ENCODE measurements at places on chromosomes 1 and 21.

- no peak overlapping the region for H3K27ac ChIP-seq
- H3K27me3 ChIP-seq: peaks cover 8% of the 10 kb centered on the region
- no peak overlapping the region for H3K4me3 ChIP-seq
- no peaks in the 10 kb centered on the region for H3K4me1 ChIP-seq
- no peaks in the 10 kb centered on the region for H3K36me3 ChIP-seq
- no peak for DNase-seq
Observed at GRCh38 chr1:57109247-57109646, 143.4 kb upstream of the C8B start.

- H3K36me3 ChIP-seq: peaks cover 9% of the 10 kb centered on the region
- H3K27ac ChIP-seq: no peak overlapping the region
- H3K4me1 ChIP-seq: peaks cover 21% of the 10 kb centered on the region
- H3K27me3 ChIP-seq: no peaks in the 10 kb centered on the region
- no peak for DNase-seq
Observed at GRCh38 chr1:76543495-76543894, 323.8 kb upstream of the ST6GALNAC5 start.

GRCh38 chr1:65795311-65795710 lies 2.6 kb downstream of the PDE4B start:
- peaks cover 81% of the 10 kb centered on the region for H3K27me3 ChIP-seq
- no peak for DNase-seq
- no peak overlapping the region for H3K27ac ChIP-seq
- peaks cover 17% of the 10 kb centered on the region for H3K4me1 ChIP-seq

DNA sequence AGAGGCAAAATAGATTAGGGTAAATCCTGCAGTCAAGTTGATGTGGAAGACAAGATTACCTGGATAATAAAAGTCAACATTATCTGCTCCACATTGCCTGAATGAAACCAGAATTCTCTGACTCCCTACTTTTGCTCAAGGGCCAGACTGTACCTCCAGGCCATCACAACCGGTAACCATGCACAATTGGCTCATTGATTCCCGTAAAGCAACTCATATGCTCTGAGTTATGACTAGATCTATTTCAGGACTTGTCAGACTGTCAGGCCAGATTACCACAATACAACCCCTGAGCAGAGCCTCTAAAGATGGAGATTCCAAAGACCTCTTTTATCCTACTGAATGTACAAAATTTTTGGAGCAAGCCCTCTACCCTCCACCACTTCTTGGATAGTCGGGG lies 90.4 kb downstream of the ODF2L start:
- H3K27ac ChIP-seq: no peak overlapping the region
- H3K4me1 ChIP-seq: no peaks in the 10 kb centered on the region

- H3K27me3 ChIP-seq: no peaks in the 10 kb centered on the region
- H3K27ac ChIP-seq: no peak overlapping the region
- DNase-seq: no peak
- no peak overlapping the region for H3K4me3 ChIP-seq
Observed at GRCh38 chr1:246836209-246836966, 95.4 kb downstream of the AHCTF1 start.

DNA sequence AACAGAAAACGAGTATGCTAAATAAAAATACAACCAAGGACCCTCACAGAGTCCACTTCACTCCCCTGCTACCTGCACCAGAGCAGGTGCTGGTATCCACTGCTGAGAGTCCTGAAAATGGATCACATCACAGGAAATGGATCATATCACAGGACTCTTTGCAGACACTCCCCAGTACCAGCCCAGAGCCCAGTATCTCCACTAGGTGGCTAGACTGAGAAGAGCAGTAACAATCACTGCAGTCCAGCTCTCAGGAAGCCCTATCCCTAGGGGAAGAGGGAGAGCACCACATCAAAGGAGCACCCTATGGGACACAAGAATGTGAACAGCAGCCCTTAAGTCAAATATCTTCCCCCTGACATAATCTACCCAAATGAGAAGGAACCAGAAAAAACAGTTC lies 28.0 kb downstream of the AGBL4 start:
- no peaks in the 10 kb centered on the region for H3K36me3 ChIP-seq
- DNase-seq: no peak
- H3K4me1 ChIP-seq: no peaks in the 10 kb centered on the region
- no peak overlapping the region for H3K27ac ChIP-seq
- no peaks in the 10 kb centered on the region for H3K27me3 ChIP-seq

GRCh38 chr1:17711941-17712340 lies 43.2 kb upstream of the ACTL8 start:
- H3K4me3 ChIP-seq: no peak overlapping the region
- H3K27ac ChIP-seq: peak overlapping the region; percentile 53
- H3K36me3 ChIP-seq: peaks cover 6% of the 10 kb centered on the region
- peaks cover 25% of the 10 kb centered on the region for H3K27me3 ChIP-seq
- H3K4me1 ChIP-seq: peaks cover 27% of the 10 kb centered on the region

DNA sequence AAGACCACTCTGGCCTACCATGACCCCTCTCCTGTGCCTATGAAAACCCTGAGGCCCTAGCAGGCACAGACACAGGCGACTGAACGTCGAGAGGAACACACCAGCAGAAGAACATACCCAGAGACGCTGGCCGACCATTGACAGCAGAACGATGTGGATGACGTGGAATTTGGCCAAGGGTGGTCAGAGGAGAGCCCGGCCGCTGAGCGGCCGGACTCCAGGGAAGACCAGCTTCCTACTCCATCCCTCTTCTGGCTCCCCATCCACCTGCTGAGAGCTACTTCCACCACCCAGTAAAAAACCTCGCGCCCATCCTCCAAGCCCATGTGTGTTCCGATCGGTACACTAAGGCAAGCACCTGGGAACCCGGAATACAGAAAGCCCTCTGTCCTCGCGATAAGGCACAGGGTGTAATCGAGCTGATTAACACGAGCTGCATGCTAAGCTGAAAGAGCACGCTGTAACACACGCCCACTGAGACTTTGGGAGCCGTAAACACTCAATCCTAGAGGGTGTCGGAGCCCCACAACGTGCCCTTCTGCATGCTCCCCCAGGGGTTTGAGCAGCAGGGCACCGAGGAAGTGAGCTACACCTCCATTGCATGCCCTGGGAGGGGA lies 150.3 kb downstream of the CENPF start:
- no peak for DNase-seq
- H3K4me1 ChIP-seq: no peaks in the 10 kb centered on the region
- no peaks in the 10 kb centered on the region for H3K36me3 ChIP-seq

DNA sequence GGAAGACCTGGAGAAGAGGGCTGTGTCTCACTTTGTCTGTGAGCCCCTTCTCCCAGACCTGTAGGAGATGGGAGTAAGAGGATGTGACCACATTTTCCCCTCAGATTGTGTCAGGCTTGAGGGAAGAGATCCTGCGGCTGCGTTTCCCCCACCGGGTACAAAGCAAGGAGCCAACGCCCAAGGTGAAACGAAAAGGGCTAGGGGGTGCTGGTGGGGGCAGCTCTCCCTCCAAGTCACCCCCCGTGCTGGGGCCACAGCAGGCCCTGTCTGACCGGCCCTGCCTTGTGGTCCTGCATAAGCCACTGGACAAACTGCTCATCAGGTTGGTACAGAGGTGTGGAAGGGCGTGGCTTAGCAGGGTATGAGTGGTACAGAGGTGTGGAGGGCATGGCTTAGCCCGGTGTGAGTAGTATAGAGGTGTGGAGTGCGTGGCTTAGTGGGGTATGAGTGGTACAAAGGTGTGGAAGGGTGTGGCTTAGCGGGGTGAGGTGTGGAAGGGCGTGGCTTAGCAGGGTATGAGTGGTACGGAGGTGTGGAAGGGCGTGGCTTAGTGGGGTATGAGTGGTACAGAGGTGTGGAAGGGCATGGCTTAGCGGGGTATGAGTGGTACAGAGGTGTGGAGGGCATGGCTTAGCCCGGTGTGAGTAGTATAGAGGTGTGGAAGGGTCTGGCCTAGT lies 30.6 kb downstream of the HYI start:
- H3K4me1 ChIP-seq: no peaks in the 10 kb centered on the region
- peaks cover 9% of the 10 kb centered on the region for H3K27me3 ChIP-seq
- H3K27ac ChIP-seq: no peak overlapping the region
- H3K4me3 ChIP-seq: no peak overlapping the region
- peaks cover 41% of the 10 kb centered on the region for H3K36me3 ChIP-seq
- DNase-seq: no peak

DNA sequence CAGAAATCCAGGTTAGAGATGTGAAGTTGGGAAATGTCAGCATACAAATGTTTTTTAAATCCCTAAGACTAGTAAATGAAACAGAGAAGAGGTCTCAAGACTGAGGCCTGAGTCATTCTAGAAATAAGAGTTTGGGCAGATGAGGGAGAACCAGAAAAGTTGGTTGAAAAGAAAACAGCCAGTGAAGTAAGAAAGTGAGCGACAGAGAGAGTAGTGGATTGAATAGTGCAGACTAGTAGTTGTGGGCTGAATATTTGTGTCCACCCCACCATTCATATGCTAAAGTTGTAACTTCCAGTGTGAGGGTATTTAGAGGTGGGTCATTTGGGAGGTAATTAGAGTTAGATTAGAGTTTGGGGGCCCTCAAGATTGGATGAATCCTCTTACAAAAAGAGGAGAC lies 889.2 kb downstream of the TTLL7 start:
- H3K4me1 ChIP-seq: peaks cover 12% of the 10 kb centered on the region
- H3K36me3 ChIP-seq: peaks cover 5% of the 10 kb centered on the region
- DNase-seq: no peak
- H3K4me3 ChIP-seq: no peak overlapping the region
- no peak overlapping the region for H3K27ac ChIP-seq

DNA sequence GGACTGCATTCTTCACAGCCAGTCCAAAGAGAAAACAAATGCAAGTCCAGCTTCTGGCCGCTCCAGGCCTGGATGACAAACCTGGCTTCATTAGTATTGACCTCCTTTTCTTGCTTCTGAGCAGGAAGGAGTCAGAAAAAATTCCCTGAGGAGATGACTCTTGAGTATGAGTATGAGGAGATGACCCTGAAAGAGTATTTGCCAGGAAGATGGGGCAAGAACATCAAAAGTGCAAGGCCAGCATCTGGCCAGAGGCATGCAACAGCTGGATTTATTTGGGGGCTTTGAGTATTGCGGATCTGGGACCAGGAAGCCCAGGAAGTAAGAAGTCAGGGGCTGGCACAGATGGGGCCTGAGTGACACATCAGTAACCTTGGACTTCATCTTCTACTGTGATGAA lies 113.9 kb downstream of the GLIS1 start:
- H3K4me1 ChIP-seq: peaks cover 32% of the 10 kb centered on the region
- H3K27me3 ChIP-seq: peaks cover 4% of the 10 kb centered on the region
- no peaks in the 10 kb centered on the region for H3K36me3 ChIP-seq
- no peak for DNase-seq

DNA sequence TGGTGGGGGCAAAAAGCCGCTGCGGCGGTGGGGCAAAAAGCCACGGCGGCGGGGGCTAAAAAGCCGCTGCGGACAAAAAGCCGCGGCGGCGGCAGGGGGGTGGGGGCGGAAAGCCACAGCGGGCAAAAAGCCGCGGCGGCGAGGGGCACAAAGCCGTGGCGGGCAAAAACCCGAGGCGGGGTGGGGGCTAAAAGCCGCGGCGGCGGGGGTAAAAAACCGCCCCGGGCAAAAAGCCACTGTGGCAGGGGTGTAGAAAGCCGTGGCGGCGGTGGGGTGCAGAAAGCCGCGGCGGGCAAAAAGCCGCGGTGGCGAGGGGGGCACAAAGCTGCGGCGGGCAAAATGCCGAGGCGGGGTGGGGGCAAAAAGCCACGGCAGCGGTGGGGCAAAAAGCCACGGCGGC lies 3901.8 kb downstream of the SRGAP2C start:
- no peaks in the 10 kb centered on the region for H3K4me1 ChIP-seq
- no peaks in the 10 kb centered on the region for H3K27me3 ChIP-seq
- no peak for DNase-seq
- no peak overlapping the region for H3K4me3 ChIP-seq

DNA sequence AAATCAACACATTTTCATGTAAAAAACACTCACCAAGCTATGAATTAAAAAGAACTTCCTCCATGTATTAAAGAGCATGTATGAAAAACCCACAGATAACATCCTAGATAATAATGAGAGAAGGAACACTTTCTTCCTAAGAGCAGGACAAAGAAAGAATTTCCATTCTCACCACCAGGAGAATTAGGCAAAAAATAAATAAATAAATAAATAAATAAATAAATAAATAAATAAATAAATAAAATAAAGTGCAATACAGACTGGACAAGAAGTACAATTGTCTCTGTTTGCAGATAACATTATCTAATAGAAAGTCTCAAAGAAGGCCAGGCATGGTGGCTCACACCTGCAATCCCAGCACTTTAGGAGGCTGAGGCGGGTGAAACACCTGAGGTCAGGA lies 218.2 kb downstream of the BRINP3 start:
- H3K4me1 ChIP-seq: no peaks in the 10 kb centered on the region
- H3K27me3 ChIP-seq: no peaks in the 10 kb centered on the region
- DNase-seq: no peak
- no peak overlapping the region for H3K4me3 ChIP-seq

GRCh38 chr1:234780531-234781162 lies 170.7 kb upstream of the IRF2BP2 start:
- no peak overlapping the region for H3K27ac ChIP-seq
- no peak for DNase-seq
- H3K4me3 ChIP-seq: no peak overlapping the region
- peaks cover 4% of the 10 kb centered on the region for H3K4me1 ChIP-seq

GRCh38 chr1:57761628-57762027 lies 337.8 kb upstream of the DAB1 start:
- DNase-seq: no peak
- no peaks in the 10 kb centered on the region for H3K4me1 ChIP-seq
- H3K27me3 ChIP-seq: peaks cover 6% of the 10 kb centered on the region
- H3K36me3 ChIP-seq: no peaks in the 10 kb centered on the region

DNA sequence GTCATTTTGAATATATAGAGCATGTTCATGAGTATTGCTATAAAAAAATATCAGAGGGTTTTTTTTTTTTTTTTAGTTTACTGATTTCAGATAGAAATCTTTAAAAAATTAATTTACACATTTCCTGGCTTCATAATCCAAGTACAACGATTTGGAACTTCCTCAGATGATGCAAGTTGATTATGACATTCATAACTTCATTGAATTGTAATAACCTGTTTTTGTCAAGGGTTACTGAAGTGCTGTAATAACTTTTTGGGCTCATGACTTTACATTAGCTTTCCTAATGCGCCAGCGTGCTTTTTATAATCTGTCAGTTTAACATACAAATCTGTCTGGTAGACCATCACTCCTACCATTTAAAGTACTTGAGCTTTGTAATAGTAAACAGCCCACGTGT lies 81.3 kb downstream of the SASS6 start:
- H3K27ac ChIP-seq: no peak overlapping the region
- H3K4me1 ChIP-seq: peaks cover 16% of the 10 kb centered on the region
- H3K27me3 ChIP-seq: no peaks in the 10 kb centered on the region
- peaks cover 71% of the 10 kb centered on the region for H3K36me3 ChIP-seq
- no peak overlapping the region for H3K4me3 ChIP-seq

GRCh38 chr1:193412748-193413147 lies 226.3 kb upstream of the B3GALT2 start:
- H3K27ac ChIP-seq: no peak overlapping the region
- H3K36me3 ChIP-seq: no peaks in the 10 kb centered on the region
- no peak overlapping the region for H3K4me3 ChIP-seq
- DNase-seq: no peak
- peaks cover 30% of the 10 kb centered on the region for H3K4me1 ChIP-seq

All from nephron progenitor cell (in vitro differentiated cells).